Heart left ventricle (tissue), 16 donors: ENCODE measurements at places on chromosomes 11 and 22.

- DNase-seq, result no peak
Observed at GRCh38 chr22:27851974-27852746, 50.6 kb upstream of the MN1 start.

DNA sequence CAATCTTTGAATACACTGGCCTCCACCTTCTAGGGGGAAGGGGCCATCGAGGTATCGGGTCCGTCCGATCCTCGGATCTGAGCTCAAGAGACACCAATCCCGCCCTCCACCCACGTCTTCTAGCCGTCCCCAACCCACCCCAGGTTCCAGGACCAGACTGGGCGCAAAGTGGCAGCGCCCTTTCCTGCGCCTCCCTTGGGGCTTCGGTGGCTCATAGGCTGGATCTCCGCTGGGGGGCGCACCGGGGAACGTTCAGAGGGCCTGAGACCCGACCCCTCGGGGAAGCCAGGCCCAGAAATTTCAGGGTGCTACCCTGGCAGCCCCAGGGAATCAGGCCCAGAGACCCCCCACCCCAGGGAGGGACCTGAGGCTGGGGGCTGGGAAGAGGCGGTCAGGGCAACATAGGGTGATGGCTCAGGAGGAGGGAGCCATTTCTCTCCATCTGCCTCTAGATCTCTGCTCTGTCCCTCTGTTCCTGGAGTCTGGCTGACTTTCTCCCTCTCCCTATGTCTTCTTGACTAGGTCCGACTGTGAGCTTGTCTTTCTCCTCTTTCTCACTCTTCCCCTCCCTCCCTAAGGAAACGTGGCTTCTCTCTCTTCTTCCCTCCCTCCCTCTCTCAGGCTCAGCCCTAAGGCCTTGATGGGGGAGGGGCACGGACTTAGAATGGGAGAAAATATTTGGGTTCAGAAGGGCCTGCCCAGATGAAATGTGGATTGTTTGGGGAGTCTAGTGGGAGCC, 1.1 kb downstream of the CREB3L1 start:
- peak; percentile 57 for DNase-seq

DNA sequence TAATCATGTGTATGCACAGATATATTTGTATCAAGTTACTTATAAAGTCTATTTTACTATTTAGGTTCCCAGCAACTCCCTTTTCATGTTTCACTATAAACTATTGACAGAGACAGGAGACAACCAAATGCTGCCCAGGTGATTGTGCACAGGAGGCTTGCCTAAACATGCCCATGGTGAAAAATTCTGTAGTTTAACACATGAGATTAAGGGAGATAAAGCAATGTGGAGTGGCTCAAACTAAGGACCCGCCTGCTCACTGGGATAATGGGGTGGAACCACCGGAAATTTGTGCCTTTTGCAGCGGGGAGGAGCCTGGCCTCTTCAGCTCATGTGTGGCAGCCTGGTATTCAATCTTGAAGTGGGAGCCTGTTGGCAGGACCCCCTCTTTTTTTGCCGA, 459.5 kb upstream of the CNTN5 start:
- DNase-seq, result no peak

DNA sequence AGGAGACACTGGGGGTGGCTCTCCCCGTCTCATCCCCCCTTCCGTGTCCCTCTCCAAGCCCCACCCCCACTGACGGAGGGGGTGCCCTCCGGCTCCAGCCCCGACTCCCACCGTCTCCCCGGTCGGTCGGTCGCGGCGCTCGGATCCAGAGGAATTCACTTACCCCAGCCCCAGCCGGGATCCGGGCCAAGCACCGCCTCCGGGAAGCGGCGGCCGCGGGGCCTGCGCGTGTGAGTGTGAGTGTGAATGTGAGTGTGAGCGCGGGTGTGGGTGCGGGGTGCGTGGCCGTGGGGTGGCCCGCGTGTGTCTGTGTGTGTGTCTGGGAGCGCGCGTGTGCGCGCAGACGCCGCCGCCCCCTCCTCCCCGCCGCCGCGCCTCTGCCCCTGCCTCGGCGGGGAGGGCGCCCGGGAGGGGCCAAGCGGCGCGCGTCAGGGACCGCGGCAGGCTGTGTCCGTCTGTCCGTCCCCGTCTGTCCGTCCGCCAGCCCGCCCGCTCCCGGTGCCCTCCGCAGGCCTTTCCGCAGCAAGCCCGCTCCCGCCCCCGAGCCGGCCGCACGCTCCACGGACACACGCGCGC, at the start of gene ELFN2:
TSS of gene ELFN2 (minus strand) at position 345 of the 576 bp plus-strand sequence. CDS start 51,945 bp downstream, outside the sequence.
- DNase-seq, result no peak

DNA sequence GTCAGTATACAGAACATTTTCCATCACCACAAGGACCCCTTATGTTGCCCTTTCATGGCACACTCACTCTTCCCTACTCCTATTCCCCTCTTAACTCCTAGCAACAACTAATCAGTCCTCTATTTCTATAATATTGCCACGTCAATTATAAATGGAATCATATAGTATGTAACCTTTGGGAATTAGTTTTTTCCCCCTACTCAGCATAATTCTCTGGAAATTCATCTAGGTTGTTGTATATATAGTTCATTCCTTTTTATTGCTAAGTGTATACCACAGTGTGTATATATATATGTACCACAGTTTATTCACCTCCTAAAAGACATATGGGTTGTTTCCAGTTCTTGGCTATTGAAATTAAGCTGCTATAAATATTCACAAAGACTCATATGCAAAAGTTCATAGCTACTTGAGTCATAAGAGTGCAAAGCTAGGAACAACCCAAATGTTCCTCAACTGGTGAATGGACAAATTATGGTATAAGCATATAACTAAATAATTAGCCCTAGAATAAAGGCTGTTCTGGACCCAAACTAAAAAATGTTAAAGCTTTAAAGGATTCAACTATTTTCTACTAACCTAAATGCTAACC, 41.3 kb downstream of the TUB start:
- DNase-seq, result no peak

- no peak for DNase-seq
Observed at GRCh38 chr11:43200031-43200430, 111.8 kb upstream of the API5 start.

GRCh38 chr11:47184711-47185304, 1.4 kb downstream of the PACSIN3 start:
- DNase-seq, result peak; percentile 46

DNA sequence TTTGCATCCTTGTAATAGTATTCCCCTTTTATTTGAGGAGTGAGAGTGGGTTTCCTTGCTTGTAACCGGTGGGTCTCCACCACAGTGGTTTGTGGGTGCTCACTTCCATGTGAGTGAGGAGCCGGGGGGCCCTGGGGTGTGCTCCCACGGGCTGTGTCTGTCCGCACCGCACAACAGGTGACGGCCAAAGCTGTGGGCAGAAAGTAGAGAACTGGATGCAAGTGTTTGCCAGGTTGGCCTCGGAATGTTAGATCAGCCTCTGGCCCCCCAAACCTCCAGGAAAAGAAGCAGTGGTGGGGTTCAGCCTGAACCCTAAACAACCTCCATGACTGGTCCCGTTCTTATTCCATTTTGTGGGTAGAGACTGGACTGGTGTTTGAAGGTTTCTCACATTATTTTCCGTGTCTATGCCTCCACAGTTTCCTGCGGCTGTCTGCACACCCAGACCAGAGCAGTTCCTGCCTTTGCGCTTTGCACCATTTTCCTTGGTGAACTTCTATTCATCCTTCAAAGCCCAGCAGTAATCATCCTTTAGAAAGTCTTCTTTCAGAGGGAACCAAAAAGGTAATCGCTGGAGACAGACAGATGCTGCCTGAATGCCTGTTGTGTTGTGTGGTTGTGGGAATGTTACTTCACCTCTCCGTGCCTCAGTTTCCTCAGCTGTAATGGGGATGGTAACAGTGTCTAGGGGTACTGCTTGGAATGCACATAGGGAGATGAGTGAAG, 77.2 kb downstream of the MYEOV start:
- DNase-seq, result no peak

DNA sequence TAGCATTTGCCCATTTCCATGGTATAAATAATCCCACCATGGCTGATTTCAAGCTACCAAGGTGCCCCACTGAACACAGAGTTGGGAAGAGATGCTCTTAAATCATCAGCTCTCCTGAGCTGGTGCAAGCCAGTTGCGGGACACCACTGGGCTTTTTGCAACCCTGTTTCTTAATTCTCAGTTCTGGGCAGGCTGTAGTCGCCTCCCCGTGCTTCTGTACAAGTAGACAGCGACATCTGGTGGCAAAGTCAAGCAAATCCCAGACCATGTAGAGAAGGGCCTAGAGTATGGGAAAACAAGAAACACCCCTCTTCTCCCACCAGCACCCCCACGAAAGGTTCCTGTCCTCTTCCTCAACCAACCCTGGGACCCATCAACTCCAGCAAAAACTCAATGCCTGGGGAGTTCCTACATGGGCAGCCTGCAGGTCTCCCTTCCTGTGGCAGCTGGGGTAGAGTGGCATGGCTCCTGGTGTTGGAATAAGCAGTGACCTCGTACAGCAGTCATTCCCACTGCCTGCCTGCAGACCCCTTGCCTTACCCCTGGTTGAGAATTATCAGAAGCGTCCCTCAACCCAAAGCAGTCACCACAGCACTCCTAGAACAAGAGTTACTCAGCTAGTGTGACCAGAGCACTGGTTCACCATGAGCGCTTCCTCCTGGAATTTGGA, 68.4 kb downstream of the IGLL5 start:
- DNase-seq, result peak; percentile 48

DNA sequence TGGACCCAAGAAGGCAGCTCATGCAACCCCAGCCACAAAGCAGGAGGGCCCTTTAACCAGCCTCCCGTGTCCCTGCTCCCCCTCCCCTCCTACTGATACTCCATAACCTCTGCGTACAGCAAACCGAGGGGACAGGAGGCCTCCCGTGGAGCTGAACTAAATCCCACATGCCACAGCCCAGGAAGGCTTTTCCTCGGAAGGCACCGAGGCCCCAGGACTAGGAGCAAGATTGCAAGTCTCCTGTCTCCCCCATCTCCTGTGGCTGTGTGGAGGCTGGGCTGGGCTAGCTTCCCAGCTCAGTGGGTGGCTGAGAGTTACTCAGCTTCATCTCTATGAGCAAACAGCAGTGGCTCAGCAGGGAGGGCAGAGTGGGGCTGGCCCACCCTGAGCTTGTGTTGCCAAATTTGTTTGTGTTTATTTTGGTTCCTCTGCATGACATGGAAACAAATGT, 62.7 kb upstream of the NECTIN1 start:
- DNase-seq, result no peak

GRCh38 chr22:20130731-20131596, 640 bp upstream of the ZDHHC8 start:
- peak; percentile 93 for DNase-seq

DNA sequence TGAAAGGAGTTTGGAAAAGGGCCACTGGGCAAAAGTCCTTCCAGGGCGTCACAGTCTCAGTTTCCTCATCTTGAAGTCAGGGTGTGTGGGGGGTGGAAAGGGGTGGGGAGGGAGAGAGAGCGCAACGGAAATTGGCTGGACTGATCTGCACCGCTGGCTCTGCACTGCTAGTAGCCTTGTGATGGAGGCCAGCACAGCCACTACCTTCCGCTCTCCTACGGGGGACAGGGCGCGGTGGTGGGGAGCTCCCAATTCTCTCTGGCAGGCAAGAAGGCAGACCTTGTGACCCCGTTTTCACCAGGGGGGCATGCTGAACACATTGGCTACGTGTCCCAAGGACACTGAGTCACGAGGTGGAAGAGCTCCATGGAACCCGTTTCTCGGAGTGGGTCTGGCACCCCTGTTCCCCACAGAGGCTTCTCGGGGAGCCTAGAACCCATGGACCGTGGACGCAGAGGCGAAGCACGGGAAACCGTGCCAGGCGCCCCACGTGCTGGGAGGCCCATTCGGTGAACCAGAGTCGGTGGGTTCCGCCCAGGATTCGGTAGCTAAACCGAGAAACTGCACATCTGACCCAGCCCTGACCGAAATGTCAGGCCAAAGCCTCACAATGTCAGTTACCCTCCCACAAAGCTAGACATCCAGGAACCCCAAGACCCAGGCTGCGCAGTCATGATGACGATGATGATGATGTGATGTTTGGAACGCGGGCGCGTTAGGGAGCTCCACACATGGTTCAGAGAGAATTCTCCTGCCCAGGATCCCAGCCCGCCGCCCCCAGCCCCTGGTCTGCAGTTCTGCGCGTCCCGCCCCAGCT, 28.3 kb upstream of the WNT11 start:
- peak; percentile 61 for DNase-seq

- no peak for DNase-seq
Observed at GRCh38 chr11:6616596-6617250, 2.5 kb downstream of the TPP1 start.

DNA sequence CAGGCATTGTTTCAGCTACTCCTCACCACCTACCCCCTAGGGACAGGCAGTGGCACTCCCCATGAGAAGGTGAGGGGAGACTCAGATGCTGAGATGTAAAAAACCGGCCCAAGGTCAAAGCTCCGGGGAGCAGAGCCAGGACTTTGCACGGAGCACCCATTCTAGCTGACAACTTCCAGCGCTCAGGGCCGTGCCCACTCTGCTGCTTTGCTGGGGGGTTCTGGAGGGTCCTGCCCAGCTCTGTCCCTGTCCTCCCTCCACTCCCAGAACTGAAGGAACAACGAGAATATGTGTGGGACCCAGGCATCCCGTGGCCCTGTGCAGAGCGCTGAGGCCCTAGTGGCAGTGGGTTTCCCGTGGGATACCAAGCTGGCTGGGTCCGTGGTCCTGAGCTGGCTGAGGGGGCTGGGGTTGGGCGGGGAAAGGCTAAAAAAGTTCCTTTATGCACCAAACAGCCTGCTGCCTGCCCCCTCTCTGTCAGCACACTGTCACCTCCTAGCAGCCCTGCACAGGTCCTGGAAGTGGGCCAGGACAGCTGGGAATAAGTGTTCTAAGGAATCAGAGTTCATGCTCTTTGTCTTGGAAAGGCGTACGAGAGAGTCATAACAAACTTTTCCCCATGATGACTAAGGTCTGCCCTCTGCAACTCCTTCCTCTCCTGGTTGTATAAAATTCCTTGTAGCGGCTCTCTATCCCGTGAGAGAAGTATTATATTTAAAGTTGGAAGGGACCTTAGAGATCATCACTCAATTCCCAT, 1.9 kb downstream of the MS4A10 start:
- DNase-seq, result peak; percentile 86

GRCh38 chr22:31339148-31339832, 6.9 kb downstream of the PATZ1 start:
- no peak for DNase-seq

GRCh38 chr11:15805726-15806125, 550.6 kb downstream of the SOX6 start:
- DNase-seq, result no peak

DNA sequence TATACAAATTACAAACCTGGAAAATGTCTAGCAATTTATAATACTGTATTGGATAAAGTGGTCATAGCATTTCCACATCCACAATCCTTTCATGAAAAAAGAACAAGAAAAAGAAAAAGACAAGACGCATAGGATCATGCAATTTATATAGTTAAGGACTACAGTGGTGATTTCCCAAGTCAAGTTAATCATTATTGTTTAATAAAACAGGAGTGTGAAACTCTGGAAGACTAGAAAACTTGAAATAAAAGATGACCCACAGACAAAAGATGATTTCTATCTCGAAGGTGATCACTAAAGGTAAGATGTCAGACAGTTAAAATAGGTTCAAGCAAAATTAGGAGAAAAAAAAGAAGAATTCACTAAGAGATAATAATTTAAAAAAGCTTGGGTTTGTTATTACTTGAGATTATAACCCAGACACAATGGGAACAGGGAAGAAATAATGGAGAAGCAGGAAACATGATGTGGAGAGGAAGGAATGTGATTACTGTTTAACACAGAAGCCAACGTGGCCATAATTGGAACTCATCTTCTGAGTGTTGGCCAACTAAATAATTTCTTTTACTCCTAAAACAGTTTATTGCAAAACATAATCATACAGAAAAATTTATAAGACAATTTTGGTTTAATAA, 441.2 kb upstream of the ANO3 start:
- no peak for DNase-seq

GRCh38 chr22:46339956-46340355, 4.4 kb downstream of the TRMU start:
- DNase-seq, result no peak

- no peak for DNase-seq
Observed at GRCh38 chr11:87600938-87601337, 563.2 kb downstream of the TMEM135 start.

GRCh38 chr11:99366546-99366945, 345.8 kb downstream of the CNTN5 start:
- DNase-seq, result no peak
